ENCODE measurements at places on chromosomes 16 and 17.

DNA sequence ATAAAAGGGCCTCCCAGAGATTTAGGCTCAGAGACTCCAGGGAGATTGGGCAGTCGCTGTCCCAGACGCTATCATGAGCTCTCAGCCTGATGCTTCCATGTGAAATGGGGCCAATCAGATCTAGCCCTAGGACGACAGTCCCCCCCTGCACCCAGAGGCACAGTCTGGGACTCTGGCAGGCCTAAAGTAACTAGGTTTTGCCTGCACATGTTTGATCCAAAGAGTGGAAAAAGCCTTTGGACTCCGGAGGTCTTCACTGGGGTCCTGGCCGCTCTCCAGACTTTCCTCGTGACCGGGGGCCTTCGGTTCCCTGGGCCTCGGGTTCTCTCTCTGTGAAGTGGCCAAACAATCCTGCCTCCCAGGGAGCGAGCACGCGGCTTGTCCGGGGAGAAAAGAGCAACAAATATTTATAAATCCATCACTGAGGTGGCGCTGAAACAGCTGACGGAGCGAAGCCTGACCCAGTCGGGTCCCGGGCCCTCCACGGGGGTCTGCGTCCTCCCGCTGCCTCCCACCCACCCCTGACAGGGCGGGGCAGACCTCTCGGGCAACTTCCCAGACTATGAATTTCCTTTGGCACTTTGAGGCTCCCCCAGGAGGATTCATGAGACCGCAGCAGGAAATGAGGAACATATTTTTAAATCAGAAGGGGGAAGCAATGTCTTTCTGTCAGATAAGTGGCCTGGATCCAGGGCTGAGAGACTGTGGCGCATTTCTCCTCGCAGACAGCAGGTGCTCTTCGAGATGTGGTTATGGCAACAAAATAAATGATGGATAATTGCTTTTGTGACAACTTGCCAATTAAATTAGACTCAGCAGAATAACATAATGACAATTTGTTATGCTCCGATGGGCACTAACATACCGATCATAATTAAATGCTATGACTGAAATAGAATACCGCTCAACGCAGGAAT, 38.9 kb downstream of the MRPS23 start:
- peak; percentile 59 for DNase-seq

DNA sequence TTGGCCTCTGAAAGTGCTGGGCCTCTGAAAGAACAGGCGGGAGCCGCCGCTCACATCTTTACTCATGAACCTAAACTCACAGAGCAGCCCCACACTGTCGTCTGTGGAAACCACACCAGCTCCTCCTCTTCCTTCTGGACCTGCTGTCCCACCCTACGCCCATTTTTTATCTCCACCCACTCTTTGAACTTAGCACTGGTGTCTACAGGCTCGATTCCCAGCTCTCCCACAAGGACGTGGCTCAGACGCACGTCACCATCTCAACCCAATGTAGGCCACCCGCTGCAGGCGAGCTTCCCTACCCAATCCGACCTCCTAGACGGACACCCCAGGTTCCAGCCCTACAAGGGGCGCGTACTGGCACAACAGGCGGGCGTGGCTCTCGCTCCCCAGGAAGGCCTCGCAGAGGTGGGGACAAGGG, 62.2 kb downstream of the NXN start:
- peak; percentile 80 for DNase-seq

DNA sequence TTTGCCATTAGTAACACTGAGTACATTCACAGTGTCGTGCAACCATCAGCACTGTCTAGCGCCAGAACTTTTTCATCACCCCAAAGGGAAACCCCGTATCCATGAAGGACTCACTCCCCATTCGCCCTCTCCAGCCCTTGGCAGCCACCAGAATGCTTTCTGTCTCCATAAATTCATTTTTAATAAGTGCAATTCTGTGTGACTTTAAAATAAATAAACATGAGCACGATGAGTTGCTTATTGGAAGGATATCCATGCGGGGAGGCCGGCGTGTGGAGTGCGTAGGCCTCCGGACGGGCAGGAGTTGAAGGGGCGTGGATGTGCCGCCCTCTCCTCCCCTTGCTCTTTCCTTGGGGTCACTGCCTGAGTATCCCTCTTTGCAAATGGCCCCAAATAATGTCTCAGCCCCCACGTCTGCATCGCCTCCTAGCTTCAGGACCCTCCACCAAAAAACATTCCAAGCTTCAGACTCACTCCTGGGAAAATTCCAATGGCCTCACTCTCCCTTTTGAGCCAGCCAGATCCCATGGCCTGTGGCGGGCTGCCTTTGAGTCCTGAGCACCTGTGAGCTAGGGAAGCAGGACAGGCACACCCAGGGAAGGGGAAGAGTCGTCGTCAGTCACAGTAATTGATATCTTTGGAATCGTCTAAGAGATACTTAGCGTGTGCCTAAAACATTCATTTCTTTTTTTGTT, 306.3 kb downstream of the SEC14L1 start:
- DNase-seq, result no peak

DNA sequence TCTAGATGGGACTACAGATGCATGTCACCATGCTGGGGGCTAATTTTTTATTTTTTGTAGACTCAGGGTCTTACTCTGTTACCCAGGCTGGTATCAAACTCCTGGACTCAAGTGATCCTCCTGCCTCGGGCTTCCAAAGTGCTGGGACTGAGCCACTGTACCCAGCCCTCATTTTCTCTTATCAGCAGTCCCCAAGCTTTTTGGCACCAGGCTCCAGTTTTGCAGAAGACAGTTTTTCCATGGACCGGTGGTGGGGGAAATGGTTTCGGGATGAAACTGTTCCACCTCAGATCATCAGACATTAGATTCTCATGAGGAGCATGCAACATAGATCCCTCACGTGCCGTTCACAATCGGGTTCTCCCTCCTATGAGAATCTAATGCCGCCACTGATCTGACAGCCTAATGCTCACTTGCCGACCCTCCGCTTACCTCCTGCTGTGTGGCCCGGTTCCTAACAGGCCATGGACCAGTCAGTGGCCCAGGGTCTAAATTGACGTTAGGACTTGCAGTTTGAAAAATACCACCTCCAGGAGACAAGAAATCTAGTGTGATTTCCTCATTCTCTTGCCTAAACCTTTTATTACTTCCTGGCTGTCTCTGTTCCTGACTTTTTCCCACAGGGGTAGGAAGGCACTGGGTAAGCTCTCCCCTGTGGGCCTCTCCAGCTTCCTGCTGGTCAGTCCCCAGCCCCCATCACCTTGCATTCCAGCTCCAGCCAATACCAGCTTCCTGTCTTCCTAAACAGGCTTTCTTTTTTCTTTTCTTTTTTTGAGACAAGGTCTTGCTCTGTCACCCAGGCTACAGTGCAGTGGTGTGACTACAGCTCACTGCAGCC, 9.3 kb upstream of the CNP start:
- DNase-seq, result peak; percentile 64

- no peak for DNase-seq
These were observed 171.8 kb downstream of the WSCD1 start for GRCh38 chr17:6241996-6242395.

DNA sequence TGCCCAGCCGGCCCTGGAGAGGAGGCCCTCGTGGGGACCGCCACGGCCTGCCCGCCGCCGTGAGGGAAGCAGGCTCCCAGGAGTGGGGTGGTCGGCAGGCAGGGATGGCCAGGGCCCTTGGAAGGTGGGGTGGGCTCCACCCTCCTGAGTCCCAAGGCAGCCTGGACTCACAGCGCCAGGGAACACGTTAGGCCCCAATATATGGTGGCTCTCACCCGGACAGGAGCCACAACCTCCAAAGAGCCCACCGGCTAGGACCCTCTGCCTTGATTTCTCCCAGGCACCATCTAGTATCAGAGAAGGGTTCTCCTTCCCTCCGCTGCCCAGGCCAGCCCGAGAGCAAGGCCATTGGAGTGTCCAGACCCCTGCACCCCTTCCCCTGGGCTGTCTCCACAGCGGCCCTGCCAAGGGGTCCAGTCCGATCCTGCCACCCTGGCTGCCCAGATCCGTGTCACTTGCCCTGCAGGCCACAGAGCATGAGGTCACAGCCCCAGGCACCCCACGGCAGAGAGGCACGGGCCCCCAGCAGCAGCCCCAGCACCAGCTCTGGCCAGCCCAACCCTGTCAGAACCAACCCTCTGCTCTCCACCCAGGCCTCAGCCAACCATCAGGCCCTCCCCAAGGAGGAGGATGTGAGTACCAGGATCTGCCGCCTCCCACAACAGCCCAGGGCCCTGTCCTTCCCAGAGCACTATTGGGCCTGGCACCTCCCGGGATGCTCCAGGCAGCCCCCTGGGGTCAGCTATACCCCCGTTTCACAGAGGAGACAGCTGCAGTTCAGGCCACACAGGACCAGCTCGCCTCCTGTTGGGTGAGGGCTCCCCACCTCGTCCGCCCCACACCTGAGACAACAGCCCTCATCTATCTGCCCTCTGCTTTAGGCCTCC, 1.1 kb upstream of the AXIN1 start:
- no peak for DNase-seq

GRCh38 chr16:5072334-5073278, 963 bp downstream of the ALG1 start:
- DNase-seq, result no peak

DNA sequence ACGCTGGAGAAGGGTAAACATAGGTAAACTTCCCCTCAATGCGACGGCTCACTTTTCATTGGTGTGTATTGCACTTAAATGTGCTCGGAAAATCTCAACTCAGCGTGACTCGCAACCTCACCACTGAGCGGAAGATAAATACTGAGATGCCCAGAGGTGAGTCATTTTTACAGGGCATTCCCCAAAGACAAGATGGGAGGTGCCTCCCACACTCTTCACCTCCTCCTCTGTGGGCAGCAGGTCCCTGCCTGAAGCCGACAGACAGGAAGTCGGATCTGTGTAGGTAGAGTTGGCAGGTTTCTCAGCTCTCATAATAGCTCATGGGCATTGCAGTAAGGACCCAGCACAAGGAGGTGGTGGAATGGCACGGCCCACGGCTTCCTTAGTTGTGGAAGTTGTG, 274.6 kb upstream of the HSBP1 start:
- DNase-seq, result peak; percentile 49

All from AG10803 (cell line).